ENCODE measurements at places on chromosomes 1 and 21.

DNA sequence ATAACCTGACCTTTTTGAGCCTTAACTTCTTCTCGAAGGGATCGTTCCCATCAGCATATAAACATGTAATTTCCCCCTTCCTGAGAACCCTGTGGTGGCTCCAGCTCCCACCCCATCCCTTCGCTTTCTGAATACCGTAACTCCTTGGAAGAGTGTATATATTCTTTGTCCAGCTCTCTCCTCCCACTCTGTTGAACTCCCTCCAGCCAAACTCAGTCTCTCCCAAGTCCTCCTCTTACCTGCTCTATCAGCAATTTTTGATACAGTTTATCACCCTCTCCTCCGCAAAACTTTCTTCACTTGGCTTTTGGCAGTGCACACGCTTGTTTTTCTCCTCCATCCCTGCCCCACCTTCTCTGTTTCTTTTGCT is 109.9 kb upstream of the SLC25A33 start:
- DNase-seq: no peak

DNA sequence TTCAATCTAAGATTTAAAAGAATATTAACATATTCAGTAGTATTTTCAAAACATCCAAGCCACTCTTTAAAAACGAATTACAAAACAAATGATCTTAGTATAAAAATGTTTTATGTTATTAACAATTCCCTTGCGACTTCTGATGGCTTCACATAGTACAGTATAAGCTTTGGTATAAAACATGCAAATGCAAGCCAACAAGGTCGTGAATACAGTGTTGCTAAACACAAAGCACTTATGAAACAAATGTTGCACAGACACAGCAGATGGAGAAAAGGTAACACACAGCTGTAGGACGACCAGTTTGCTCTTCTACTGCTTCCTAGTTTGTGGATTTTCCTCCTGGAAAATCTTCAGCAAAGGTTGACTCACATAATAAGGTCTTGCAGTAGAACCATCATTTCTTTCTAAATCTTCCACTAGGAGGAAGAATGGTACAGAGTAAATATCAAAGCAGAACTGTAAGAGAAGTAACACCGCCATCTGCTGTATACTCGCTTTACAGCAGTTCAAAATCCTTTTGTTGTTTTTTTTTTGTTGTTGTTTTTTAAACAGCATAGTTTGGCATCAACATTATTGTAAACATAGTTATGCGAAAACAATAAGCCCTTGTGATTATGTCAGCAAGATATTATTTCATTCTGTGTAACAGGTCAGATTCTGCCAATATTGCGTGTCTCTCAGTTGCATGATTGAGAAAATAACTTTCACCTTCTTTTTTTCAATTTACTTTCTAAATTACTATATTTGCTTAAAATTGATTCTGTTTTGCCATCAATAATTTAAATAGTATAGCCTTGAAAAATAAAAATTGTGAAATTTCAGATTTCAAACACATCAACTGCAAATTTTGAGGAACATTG is 69.5 kb downstream of the LHX8 start:
- DNase-seq: no peak

DNA sequence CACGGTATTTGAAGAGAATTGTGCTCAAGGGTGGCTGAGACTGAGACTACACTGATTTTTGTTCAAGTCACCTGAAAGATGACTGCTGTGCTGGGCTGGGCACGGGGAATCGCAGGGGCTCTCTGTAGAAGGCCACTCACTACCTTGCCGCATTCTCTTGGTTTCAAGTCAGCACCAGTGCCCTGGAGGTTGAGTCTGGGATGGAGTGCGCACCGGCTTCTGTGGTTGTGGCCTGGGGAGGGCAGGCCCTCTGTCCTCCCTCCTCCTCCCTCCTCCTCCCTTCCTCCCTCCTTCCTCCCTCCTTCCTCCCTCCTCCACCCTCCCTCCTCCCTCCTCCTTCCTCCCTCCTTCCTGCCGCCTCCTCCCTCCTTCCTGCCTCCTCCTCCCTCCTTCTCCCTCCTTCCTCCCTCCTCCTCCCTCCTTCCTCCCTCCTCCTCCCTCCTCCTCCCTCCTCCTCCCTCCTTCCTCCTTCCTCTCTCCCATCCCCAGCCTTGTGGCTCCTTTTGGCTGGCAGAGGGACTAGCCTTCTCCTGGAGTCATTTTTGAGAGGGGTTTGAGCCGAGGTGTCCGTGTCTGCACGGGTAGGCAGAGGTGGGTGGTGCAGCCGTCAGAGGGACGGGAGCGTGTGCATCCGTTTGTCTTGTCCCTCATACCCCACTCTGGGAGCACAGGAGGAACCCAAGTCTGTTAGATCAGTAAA is 9.5 kb downstream of the RER1 start:
- DNase-seq: no peak

DNA sequence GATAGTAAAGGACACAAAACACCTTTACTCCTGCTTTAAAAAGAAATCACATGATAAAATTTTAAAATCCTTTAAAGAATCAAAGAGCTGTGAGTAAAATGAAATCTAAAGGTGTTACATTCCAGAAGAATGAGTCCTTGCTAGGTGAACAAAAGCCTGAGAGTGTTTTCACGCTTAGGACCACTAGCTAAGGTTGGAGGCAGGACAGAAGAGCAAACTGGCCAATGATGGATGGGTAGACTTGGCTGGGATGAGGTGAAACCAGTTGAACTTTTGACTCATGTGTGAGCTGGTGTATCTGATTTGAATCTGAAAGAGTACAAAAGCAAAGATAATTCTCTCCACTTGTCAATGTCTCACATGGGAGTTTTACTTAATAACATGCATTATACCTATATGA is 35.1 kb downstream of the CATSPERE start:
- DNase-seq: no peak

DNA sequence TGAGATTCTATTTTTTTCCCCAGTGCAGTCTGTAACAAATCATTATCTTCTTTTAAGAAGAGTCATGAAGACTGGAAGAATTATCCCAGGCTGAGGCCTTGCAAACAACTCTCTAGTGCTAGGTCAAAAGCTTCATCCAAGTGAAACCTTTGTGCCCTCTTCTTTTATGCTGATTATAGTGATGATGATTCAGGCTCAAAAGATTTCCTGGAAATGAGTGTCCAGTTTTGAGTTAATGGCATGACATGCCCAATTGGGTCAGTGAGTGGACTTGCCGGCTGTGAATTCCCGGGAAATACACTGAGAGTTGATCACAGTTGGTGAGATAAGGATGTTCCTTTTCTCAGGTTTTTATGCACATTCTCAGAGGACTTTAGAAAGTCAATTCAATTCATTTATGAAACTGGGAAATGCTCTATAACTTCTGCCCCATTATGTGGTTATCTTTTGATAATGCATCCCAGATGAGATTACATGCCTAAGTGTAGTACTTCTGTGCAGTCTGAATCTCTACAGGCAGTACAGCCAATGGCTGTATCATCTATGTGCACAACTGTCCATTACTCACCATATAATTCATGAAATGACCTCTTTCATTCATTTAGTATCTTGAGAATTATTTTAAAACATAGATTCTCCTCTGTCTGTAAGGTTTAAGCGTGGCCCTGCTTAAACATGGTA is 66.2 kb downstream of the S1PR1 start:
- no peak for DNase-seq

DNA sequence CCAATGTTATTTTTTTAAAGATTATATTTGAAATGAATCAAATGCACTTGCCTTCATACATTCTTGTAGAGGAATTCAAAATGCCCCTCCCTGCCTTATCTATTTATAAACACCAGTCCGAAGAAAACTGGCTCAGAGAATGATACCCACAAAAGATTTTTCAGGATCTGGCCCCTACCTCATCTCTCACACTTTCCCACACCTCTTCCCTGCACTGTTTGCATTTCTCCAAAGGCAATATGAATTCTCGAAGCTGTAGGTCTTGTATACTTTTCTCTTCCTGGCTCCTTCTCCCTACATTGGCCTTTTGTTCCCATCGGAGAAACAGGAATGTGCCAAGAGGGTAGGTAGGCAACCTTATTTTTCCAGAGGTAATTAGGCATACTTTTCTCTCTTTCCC is 12.0 kb upstream of the CCDC190 start:
- DNase-seq: no peak

DNA sequence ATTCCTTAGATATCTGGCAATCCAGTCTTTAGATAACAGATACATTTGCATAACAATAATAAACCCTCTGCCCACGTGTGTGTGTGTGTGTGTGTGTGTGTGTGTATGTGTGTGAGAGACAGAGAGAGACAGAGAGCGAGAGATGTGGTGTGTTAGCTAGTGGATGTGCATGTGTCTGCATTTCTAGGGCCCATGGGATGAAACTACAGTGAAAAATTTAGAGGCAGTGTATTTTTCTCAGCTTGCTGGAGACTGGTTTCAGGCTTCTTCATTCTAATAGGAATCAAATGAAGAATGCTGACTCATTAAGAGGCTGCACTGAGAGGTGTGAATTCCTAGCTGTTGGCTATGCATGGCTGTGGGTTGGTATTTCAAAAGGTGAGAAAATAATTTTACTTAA is 303.2 kb downstream of the LMX1A start:
- DNase-seq: no peak

- no peak for DNase-seq
Observed at GRCh38 chr1:34409689-34410229, 233.1 kb downstream of the C1orf94 start.

DNA sequence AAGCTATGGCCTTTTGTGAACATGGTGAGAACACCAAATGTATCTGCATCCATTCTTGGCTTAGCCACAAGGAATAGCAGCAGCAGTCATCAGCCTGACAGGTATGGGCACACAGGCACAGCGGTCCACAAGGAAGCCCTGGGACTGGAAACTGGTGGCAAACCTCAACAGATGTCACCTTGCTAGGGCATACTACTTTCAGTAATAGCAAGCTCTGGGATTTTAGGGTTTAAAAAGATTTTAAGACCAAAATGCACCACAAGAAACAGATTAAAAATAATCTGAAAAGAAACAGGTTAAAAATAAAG is 9.7 kb upstream of the CADM3 start:
- no peak for DNase-seq

DNA sequence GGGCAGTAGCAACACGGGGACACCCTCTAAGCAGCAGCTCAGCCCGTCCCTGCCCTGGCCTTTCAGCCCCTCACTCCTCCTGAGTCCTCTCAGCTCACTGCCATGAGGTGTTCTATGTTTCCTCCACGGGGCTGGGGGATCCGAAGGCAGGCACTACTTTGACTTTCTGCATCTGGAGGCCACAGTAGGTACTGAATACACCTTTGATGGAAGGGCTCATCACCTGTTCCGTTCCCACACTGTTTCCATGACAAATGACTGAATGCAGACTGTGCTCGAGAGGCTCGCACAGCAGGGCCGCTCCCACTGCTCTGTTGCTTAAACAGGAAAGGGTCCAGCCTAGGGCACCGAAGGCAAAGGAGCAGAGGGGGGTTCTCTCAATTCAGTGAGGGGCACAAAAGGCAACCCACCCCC is 77.6 kb upstream of the DNAH14 start:
- no peak for DNase-seq

GRCh38 chr1:244780311-244780710 is 55.1 kb upstream of the COX20 start:
- DNase-seq: no peak

DNA sequence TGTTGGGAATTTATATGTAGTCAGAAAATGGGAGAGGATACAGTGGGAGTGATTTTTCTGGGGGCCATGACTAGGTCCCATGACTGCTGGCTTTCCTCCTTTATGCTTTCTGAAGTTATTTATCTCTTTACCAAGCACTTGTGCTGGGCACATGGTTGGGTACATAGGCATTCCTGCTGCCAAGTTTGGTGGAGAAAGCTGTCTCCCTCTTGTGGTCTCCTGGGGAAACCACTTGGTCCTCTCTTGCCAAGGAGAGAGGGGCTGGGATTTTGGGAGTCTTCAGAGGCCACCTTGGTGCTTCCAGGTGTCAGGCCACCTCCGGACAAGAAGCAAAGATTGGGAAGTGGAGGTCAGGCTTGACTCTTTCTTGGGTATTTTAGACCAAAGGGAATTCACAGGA is 120.2 kb upstream of the KCNE2 start:
- peak; percentile 16 for DNase-seq

GRCh38 chr1:7721940-7722669 is 49.0 kb upstream of the VAMP3 start:
- DNase-seq: no peak

DNA sequence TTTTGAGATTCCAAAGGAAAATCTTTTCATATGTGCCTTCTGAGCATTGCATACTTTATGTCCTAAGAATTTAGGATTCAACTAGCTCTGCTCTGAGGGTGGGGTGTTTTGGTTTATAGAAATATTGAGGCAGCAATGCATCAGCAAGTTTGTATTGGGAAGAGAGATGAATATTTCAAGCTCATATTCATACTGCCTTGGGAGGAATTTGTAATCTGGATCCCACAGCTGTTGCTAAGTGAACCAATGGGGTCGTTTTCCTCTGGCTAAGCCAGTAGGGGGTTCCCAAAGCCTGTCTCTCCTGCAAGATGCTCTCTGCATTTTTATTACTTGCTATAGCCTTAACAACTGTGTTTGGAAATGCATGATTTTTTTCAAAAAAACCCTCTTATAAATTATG is 130.6 kb downstream of the SNX7 start:
- DNase-seq: no peak

- no peak for DNase-seq
Observed at GRCh38 chr1:89260566-89261255, 11.9 kb downstream of the GBP5 start.

- DNase-seq: no peak
Observed at GRCh38 chr1:76580206-76580605, 287.1 kb upstream of the ST6GALNAC5 start.

- no peak for DNase-seq
Observed at GRCh38 chr1:30135698-30136097, 587.7 kb downstream of the MATN1 start.

- no peak for DNase-seq
Observed at GRCh38 chr1:67957066-67957465, 93.4 kb downstream of the DIRAS3 start.

GRCh38 chr1:165851034-165851658 is 23.7 kb downstream of the UCK2 start:
- no peak for DNase-seq

- no peak for DNase-seq
Observed at GRCh38 chr1:203152158-203153034, 23.2 kb downstream of the MYBPH start.

DNA sequence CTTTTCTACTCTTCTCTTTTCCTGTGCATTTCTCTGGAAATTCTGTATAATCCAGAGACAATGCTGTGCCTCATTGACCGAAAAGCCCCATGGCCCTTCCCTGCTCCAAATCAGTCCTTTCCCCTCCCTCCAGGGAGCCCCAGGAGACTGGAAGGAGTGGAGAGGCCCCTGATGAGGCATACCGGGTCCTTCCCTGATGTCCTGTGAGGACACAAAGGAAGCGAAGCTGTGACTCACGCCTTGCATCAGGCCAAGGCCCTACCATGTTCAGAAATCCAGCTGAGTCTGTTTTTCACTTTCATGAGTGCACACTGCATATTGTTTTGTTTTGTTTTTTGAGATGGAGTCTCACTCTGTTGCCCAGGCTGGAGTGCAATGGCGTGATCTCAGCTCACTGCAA is 38.7 kb upstream of the BECN2 start:
- no peak for DNase-seq

GRCh38 chr1:232059726-232060374 is 433.3 kb downstream of the DISC1 start:
- DNase-seq: peak; percentile 16

DNA sequence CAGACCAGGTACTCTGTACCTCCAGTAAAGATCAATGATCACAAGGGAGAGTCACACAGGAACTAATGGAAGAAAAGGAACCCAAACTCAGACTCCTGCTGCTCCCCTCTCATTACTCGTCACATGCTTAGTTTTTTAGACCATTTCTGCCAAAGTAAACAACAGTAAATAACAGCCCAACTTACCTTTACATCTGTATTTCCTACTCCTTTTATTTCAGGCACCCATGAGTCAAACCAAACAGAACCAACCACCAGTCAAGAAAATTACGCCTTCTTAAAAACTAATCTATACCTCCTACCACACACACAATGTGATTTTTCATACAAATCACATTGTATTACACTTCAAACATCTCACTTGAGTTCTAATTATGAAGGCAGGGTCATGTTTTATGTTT is 61.4 kb upstream of the HTR1D start:
- no peak for DNase-seq
